ENCODE measurements at places on chromosomes 6 and 20. TPM values are rescaled to one million over a fixed set of nuclear protein-coding genes. Genes with fewer than 3 reads are reported as not detected.
A peak's percentile ranks its signal among the peaks of the same experiment; 100 is the strongest.

ATP6V1G2 gene
- 0.47 TPM for total RNA-seq

DNA sequence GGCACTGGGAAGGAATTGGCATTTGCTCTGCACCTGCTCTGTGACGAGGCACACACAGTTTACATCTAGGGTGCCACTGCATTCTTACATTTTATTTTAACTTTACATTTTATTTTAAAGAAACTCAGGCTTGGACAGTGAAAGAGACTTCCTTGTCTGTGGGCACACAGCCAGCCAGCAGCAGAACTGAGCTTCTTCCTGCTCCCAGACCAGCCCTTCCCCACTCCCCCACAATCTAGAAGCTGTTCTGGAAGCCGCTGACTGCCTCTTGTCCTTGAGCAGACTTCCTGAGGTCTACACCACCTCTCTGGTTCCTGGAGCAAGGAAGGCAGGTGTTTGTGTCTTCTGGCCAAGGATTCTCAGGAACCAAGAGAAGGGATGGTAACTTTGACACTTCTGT is 27.9 kb upstream of the CD93 start:
- no peaks in the 10 kb centered on the region for H3K36me3 ChIP-seq
- no peaks in the 10 kb centered on the region for H3K27me3 ChIP-seq
- H3K4me1 ChIP-seq: peaks cover 28% of the 10 kb centered on the region
- no peak for DNase-seq

TCP11 gene
- total RNA-seq: not detected

GRCh38 chr6:57193177-57193576 is 21.1 kb downstream of the BAG2 start:
- no peaks in the 10 kb centered on the region for H3K4me1 ChIP-seq
- H3K27me3 ChIP-seq: no peaks in the 10 kb centered on the region
- H3K36me3 ChIP-seq: peaks cover 67% of the 10 kb centered on the region
- no peak overlapping the region for H3K27ac ChIP-seq
- DNase-seq: no peak

SLC17A3 gene
- not detected for total RNA-seq

GRCh38 chr6:128768187-128768586 is 114.8 kb upstream of the LAMA2 start:
- H3K36me3 ChIP-seq: no peaks in the 10 kb centered on the region
- no peak for DNase-seq
- no peak overlapping the region for H3K4me3 ChIP-seq
- no peaks in the 10 kb centered on the region for H3K4me1 ChIP-seq

TBCC gene
- total RNA-seq: 28.7 TPM

GRCh38 chr6:25918083-25918683 is 12.3 kb downstream of the SLC17A2 start:
- H3K36me3 ChIP-seq: no peaks in the 10 kb centered on the region
- no peak overlapping the region for H3K27ac ChIP-seq
- no peak for DNase-seq
- no peaks in the 10 kb centered on the region for H3K27me3 ChIP-seq

DNA sequence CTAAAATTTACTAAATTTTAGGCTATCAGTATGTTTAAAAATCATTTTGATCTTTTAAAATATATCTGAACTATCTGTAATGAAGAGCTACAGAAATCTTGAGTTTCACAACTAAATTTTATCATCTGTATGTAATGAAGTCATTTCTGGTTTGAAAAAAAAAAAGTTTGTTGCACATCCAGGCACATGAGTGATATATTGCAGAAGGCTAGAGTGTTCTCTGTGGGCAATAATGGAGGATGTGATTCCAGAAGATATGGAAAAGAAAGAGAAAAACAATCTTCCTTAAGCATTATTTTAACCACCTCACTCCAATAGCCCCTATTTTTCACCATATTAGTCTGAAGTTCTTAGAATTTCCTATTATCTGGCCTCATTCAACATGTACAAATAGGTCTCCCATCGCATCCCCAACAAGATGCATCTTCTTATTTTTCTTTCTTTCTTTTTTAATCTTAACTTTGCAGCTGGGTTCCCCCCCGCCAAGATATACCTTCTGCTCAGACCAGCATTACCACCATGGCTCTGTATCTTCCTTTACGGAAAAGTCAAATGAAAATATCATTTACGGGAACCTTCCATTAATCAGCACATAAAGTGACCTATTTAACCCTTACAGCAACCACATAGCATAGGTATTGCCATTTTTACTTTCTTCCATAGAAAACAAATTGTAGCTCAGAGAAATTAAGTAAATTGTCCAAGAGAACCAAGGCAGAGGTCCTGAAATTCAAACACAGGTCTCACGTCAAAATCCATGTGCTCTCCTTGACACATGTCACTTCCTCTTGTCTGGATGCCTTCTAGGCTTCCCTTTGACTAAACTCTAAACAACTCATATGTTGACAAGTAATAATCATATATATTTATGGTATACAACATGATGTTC is 116.9 kb downstream of the KIF13A start:
- no peak for DNase-seq
- no peaks in the 10 kb centered on the region for H3K27me3 ChIP-seq
- H3K36me3 ChIP-seq: peaks cover 9% of the 10 kb centered on the region
- H3K27ac ChIP-seq: peak overlapping the region; percentile 51

DNA sequence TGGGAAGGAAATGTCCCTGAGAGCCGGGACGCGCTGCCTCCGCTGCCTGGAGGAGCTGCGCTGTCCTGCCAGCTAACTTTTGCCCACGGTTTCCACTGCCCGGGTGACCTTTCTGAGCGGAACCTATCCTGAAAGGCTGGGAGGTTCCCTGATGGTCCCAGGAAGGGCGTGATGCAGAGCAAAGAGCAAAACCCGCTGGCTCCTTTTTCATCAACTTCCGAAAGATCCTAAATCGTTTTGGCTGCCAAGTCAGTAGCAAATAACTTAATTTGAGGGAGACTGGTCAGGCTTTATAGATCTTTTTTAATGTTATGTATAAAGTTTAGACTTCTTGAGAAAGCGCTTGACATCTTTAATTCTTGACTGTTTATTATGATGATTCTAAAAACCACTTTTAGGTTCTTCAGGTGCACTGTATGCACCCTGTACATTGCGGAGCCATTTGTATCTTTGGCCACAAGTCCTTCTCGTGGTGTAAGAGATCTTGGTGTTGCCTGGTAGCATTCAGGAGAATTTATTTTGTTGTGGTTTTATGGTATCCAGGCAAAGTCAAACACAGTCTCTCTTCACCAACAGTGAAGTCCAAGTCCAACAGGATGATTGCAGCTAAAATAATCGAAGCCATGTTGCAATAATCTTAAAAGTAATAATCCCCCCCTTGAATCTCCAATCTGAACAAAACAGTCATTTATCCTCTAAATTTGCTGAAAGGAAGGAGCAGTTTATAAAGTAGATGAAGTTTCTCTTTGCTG is at the start of gene SYNE1:
Gene SYNE1 (minus strand): TSS at position 67 of the 752 bp plus-strand sequence. CDS start 9,031 bp downstream, outside the sequence.
- no peaks in the 10 kb centered on the region for H3K27me3 ChIP-seq
- no peaks in the 10 kb centered on the region for H3K36me3 ChIP-seq
- DNase-seq: no peak
- peaks cover 9% of the 10 kb centered on the region for H3K4me1 ChIP-seq
- H3K27ac ChIP-seq: no peak within 1 kb of the TSS
- no peak within 1 kb of the TSS for H3K4me3 ChIP-seq

ASXL1 gene
- 63.5 TPM for total RNA-seq

PLN gene
- 0.09 TPM for total RNA-seq
